ENCODE measurements at places on chromosomes 13 and 19.
A peak's percentile ranks its signal among the peaks of the same experiment; 100 is the strongest.

- no peak for DNase-seq
Measured at GRCh38 chr13:97301382-97302095, 79.4 kb downstream of the MBNL2 start.

DNA sequence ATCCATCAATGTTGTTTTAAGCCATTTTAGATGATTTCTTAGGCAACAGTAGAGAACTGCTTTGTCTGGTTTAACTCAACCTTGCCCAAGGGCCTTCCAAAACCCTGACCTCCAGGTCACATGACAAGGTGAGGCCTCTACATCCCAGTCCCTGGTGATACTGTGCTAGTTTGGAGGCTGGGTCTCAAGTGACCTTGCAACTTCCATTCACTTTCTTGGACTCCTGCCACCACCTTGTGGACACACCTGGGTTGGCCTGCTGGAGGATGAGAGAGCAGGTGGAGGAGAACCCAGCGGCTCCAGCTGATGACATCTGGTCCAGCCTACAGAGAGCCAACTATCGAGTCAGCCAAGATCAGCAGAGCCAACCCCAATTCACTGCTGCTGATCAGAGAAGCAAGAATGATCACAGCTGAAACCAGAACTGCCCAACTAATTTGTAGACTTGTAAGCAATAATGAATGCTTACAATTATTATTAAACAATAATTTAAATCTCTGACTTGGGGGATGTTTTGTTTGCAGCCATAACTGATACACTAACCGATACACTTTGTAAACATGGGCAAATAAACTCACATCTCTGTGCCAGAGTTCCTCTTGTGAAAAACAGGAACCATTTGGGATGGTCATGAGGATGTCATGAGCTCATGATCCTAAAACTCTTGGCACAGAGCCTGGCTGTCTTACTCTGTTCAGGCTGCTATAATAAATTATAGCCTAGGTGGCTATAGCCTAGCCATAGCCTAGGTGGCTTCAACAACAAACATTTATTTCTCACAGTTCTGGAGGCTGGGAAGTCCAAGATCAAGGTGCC, 11.5 kb downstream of the FAM187B start:
- DNase-seq: peak; percentile 33

- DNase-seq: no peak
Measured at GRCh38 chr13:103487841-103488240, 421.6 kb upstream of the SLC10A2 start.

GRCh38 chr13:31310786-31311185, 111.0 kb downstream of the B3GLCT start:
- DNase-seq: no peak

- DNase-seq: no peak
Measured at GRCh38 chr19:45820413-45821102, 5.5 kb upstream of the RSPH6A start.

DNA sequence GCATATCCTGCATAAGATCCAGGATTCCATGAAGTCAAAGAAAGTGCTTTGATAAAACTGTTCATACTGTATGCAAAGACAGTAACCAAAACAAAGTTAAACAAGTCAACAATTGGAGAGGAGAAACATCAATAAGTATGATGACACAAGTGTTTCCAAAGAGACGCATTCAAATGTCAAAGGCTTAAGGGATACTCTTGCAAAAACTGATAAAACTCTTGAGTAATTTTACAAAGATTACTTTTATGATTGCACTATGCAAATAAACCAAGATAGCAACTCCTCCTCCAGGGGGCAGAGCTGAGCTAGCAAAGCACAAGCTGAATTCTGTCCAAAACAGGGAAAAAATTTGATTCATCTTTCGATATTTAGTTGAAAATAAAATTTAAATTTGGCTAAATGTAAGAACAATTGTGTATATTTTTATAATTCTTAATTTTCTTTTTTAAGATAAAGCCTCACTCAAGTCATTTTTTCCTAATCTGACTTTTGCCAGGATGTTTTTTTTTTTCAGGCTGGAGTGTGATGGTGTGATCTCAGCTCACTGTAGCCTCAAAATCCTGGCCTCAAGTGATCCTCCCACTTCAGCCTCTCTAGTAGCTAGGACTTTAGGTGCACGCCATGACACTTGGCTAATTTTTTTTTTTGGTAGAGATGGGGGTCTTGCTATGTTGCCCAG, 84.0 kb downstream of the MZT1 start:
- peak; percentile 8 for DNase-seq

DNA sequence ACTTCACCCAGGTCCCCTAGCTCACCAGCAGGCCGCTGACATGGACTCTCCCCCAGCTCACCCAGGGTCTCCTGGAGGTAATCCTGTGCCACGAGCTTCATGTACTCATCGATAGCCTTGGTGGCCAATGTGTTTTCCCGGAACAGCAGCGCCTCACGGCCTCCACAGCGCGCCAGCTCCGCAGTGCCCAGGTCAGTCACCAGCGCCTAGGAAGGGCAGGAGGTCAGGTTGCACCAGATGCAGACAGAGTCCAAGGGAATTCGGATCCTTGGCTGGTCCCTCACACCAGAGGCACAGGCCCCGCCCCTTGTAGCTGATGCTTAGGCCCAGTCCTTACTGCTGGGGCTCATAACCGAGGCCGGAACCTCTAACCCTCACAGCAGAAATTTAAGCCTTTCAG, 6.7 kb upstream of the WIZ start:
- no peak for DNase-seq

DNA sequence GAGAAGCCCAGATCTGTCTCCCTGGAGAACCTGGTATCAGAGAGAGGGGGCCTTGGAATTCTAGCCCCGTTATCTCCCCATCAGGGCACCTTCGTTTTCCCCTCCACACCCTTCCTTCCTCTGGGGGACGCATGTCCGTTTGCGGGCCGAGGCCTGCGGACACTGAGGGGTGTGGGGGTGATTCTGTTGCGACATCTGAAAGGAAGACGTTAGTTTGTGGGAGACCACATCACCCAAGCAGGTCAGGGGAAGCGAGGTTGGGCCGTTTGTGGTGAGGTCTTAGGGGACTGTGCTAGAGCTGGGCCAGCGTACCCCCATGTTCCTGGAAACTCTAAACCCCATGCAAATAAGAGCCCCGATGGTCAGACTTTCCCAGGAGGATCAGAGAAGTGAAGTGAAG, 3.7 kb upstream of the HSH2D start:
- DNase-seq: no peak

DNA sequence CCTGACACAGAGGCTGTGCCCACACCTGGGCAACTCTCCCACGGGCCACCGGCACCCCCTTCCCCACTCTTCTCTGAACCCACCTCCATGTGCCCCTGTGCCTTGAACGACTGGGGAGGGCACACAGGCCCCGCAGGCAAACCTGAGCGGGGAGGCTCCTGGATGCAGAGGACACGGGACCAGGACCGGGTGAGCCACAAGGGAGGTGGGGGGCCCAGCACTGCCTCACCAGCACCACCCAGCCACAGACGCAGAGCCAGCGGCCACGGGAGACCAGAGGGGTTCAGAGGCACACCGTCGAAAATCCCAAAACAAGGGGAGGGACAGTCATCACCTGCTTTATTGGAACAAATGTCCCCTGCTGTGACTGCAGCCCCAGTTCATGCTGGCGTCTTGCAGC, 49.4 kb downstream of the STK24 start:
- no peak for DNase-seq

- no peak for DNase-seq
Measured at GRCh38 chr13:27172495-27172842, 858 bp upstream of the USP12 start.

- DNase-seq: peak; percentile 64
Measured at GRCh38 chr19:38949580-38950367, 19.0 kb downstream of the MRPS12 start.

- DNase-seq: no peak
Measured at GRCh38 chr13:114047358-114047881, 73.5 kb upstream of the C13orf46 start.

DNA sequence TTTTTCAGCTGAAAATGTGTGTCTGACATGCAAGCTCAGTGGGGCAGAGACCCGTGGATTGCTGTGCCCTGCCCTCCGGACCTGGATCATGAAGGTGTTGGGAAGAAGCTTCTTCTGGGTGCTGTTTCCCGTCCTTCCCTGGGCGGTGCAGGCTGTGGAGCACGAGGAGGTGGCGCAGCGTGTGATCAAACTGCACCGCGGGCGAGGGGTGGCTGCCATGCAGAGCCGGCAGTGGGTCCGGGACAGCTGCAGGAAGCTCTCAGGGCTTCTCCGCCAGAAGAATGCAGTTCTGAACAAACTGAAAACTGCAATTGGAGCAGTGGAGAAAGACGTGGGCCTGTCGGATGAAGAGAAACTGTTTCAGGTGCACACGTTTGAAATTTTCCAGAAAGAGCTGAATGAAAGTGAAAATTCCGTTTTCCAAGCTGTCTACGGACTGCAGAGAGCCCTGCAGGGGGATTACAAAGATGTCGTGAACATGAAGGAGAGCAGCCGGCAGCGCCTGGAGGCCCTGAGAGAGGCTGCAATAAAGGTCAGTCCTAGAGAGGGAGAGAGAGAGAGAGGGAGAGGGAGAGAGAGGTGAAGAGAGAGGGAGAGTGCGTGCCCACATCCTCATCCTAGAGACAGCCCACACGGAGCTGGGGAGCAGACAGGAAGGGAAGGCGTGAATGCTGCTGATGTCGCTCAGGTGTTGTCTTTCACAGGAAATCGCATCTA, 5.1 kb upstream of the DCUN1D2 start:
- no peak for DNase-seq

DNA sequence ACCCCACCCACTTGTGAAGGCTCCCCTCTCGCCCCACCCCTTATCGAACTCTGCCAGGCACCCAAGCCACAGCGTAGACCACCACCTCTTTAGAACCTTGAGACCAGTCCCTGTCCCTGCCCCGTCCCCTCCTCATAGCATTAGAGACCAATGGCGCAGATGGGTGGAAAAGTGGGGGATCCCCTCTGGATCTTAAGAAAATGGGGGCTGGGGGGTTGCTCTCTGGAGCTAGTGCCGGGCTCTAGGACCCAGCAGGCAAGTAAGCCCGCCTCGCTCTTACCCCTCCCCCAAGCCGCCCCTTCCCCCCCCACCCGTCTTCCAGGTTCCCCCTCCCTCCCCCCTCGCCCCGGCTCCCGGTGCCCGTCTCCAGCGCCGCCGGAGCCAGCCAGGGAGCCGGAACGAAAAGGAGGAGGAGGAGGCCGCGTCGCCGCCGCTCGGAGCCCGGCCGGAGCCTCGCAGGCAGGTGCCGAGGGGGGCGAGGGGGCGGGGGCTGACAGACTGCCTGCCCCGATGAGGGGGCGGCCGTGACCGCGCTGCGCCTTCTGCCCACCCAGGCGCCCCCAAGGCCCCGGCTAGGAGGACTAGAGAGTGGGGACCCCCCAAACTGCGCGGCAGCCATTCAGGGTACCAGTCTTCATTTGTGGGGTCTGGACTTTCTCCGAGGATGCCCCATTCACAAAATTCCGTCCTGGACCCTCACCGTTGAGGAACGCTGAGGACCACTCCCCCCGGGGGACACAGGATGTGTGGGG, at the start of gene SPRED3:
Gene SPRED3, plus strand, starts transcription at position 349 of the 752 bp plus-strand sequence. CDS start 1,606 bp downstream, outside the sequence.
- DNase-seq: no peak

DNA sequence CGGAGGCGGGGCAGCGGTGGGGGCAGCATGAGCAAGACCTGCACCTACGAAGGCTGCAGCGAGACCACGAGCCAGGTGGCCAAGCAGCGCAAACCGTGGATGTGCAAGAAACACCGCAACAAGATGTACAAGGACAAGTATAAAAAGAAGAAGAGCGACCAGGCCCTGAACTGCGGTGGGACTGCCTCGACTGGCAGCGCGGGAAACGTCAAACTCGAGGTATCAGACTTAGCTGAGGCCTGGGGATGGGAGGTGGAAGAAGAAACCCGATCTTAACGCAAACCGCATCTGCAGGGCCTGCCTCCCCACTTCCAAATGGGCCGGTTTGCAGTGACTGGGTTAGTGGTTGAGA, 693 bp downstream of the RFXAP start:
- peak; percentile 34 for DNase-seq

DNA sequence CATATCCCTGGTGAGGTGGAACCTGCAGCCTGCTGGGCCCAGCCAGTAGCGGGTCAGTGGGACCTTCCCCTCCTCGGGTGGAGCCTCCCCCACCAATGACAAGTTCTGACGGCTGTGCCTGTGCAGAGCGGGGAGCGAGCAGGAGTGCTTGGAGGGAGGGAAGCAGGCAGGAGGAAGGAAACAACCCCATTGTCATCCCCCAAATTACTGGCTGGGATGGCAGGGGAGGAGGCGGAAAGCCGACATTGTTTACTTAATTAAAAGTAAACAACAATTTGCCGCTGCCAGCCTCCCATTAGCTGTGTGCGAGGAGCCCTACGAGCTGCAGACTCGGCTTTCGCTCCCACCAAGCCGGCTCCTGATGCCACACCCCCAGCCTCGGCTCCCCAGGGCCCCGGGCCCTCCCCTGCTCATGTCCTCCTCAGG, 45.5 kb downstream of the LYL1 start:
- DNase-seq: no peak

DNA sequence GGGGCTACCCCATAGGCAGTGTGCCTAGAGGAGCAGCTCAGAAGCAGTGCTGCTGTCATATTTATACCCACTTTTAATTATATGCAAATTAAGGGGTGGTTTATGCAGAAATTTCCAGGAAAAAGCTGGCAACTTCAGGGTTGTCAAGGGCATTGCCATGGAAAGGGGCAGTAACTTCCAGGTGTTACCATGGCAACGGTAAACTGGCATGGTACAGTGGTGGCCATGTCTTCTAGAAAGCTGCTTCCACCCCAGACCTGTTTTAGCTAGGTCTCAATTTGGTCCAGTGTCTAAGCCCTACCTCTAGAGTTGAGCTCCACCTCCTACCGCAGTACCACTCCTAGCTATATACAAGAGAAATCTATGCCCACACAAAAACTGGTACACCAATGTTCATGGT, 11.3 kb downstream of the PNMA8A start:
- no peak for DNase-seq

- no peak for DNase-seq
Measured at GRCh38 chr13:96089749-96090239, at the start of gene HS6ST3. Gene HS6ST3 (plus strand): TSS chr13:96090107.

GRCh38 chr13:21228738-21229137, 52.3 kb downstream of the MRPL57 start:
- no peak for DNase-seq

DNA sequence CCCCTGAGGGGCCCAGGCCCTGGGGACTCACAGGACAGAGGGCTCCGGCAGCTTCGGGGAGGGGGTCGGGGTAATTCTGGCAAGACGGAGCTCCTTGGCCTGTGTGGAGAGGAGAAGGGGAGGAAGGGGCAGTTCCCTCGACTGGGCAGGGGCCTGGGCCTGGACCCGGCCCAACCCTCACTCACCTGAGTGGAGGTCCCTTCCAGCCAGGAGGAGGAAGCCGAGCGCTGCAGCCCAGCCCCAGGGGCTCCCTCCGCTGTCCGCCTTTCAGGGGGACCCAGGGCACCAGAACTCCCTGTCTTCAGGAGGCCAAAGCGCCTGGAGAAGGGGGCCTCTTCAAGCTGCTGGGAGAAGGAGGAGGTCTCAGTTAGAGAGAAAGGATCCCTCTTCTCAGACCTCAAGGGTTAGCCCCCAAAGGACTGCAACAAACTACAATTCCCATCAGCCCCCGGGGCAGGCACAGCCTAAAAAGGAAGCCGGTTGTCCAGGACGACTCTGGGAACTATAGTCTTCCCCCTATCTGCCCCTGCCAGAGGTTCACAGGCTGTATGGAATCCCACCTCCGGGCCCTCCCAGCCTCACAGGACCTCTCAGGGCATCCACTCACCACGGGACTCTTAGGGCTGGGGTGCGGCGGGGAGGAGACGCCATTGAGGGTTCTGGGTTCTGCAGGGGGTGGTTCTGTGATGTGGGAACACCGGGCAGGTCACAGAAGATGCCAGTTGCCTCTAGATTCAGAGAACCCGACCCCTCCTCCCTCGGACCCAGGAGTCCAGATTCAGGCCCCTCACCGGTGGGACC, 19.8 kb downstream of the EPS8L1 start:
- no peak for DNase-seq

- no peak for DNase-seq
Measured at GRCh38 chr19:57686727-57687126, 5.0 kb downstream of the ZNF551 start.
